ENCODE measurements at places on chromosomes 5 and 9. TPM values are rescaled to one million over a fixed set of nuclear protein-coding genes. Genes with fewer than 3 reads are reported as not detected.
A peak's percentile ranks its signal among the peaks of the same experiment; 100 is the strongest.

- peak; percentile 48 for DNase-seq
Measured at GRCh38 chr5:39526914-39527477, 102.2 kb upstream of the DAB2 start.

- DNase-seq: no peak
Measured at GRCh38 chr5:169941542-169941941, 38.8 kb downstream of the INSYN2B start.

GRCh38 chr9:107375651-107376369 is 92.7 kb downstream of the RAD23B start:
- DNase-seq: no peak

DNA sequence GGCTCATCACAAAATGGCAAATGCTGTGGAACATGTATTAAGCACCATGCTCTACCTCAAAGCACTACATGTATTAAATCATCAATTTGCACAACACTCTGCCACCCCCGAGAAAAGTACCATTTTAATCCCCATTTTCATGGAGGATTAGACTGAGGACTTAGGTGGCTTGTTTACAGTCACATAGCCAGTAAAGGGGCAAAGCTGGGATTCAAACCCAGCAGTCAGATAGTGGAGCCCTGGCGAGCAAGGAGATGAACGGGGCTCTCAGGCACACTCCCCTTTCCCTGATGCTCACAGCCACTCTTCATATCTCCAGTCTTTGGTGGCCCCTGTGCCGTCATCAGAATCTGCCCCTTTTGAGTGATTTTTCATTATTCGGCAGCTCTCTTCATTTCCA is 262.9 kb downstream of the DIRAS2 start:
- DNase-seq: no peak

GRCh38 chr9:85895685-85896084 is 45.3 kb upstream of the NAA35 start:
- no peak for DNase-seq

DNA sequence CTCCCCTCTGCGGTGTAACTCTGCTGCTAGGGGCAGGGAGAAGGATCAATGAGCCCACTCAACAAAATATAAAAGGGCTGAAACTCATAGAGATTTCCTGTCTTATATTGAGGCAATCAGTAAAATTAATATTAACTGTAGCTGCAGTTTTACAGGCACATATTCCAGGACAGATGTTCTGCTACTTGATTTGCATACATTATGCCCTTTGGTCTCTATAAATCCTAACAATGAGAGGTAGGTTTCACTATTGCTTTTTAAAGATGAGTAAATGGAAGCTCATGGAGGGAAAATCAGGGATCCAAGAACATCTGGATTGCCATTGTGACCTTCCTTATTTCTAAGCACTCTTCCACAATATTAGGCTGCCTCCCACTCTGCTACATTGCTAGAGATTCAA is 23.5 kb upstream of the TRIM32 start:
- DNase-seq: no peak

DNA sequence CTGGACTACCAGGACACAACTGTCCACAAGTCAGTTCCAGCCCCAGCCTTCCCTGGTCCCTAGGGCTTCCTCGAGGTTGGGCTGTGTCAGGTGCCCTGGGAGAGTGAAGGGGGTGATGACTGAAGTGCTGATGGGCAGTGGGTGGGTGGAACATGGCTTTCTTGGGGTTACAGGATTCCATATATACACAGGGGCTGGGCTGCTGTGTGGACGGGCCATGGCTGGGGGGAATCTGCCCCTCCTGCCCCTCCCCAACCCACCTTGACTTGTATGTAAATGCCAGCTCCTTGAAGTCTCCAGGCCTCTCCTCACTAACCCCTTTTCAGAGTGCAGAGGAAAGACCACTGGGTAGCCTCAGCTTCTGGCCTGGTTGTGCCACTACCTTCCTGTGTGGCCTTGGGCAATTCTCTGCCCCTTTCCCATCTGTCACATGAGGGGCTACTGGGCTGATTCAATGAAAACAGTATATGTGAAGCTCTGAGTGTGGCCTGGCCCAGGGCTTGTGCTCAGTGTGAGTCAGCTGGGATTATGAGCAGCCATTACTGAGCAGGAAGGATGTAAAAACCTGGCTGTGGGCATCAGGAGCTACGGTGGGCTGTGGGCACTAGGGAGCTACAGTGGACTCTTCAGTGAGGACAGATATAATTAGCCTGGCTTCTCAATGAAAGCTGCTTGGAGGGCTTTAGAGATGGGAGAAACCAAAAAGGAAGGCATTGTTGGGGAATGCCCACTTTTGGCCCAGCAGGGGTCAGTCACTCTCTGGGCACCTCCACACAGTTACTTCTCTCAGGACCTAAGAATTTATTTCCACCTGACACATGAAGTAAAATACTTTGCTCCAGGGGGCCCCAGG is 23.3 kb downstream of the PITX1 start:
- no peak for DNase-seq

DNA sequence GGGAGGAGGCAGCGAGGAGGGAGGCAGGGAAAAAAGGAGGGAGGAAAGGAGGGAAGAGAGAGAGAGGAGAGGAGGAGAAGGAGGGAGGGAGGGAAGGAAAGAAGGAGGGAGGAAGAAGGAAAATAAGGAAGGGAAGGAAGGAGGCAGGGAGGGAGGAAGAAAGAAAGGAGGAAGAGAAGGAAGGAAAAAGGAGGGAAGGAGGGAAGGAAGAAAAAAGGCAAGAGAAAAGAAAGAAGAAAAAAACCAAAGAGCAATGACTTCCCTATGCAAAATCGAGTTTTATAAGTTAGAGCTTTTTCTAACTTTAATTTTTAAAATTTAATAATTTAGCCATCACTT is 413 bp upstream of the GFI1B start:
- DNase-seq: no peak

DNA sequence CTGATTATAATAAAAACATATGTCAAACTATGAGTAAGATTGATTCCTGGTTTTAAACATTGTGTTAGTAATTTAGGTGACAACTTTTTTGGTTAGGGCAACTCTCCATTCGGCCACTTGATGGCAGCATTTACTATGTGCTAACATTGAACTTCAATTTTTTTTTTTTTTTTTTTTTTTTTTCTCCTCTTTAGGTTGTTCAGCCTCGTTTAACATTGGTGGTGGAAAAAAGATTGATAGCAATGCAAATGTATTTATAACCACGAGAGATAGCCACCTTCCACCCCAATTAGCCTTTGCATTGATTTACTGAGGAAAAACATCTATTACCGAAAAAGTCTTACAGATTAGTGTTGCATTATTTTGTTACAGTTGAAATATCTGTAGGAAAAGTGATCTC is 159.1 kb downstream of the CSNK1G3 start:
- peak; percentile 49 for DNase-seq

DNA sequence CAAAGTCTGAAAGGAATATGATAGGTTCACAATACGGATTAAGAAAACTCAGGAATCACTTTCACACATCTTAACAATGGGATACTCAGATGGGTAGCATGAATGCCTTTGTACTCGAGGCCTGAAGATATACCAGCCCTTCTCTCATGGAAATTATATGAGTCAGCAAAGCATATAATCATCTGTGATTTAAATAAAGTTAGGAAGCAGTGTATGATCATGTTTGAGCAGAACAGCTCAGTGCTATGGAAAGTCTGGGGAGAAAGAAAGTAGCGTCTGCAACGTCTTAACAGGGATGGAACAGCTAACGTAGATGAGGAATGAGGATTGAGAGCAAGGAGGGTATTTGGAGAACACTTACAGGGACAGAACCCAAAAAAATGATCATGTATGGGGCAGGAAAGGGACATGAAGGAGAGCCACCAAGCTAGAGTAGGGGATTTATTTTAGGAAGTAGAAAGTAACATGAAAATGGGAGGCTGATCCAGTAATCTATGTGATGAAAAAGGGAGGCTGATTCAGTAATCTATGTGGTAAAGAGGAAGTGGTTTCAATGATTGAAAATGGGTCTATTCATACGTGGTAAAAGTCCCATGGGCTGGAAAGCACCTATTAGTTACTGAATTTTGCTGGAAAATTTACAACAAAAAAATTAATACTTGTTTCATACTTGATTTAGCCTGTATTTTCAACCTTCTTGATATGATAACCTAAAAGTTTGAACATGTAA is 85.9 kb downstream of the GNA14 start:
- no peak for DNase-seq

GRCh38 chr5:77627869-77628674 is 10.4 kb downstream of the OTP start:
- DNase-seq: no peak

- no peak for DNase-seq
Measured at GRCh38 chr5:119895066-119895465, 265.7 kb downstream of the FAM170A start.

GRCh38 chr5:143614831-143615230 is 197.1 kb upstream of the HMHB1 start:
- no peak for DNase-seq

DNA sequence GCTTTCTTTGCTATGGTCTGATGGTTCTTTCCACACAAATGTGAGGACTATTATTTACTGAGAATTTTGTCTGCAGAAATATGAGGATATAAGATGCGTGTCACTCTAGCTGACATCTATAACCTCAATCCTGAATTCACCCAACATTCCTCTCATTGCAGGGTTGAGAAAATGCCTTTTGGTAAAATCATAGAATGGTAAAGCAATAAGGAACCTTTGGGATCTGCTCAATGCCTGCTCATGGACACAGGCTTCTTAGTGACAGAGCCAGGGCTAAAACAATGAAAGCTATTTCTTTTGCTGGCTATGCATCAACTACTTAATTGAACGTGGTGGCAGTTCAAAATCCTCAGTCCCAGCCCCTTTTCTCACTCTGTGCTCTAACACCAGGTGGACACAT is 199.6 kb downstream of the GAS1 start:
- DNase-seq: no peak

DNA sequence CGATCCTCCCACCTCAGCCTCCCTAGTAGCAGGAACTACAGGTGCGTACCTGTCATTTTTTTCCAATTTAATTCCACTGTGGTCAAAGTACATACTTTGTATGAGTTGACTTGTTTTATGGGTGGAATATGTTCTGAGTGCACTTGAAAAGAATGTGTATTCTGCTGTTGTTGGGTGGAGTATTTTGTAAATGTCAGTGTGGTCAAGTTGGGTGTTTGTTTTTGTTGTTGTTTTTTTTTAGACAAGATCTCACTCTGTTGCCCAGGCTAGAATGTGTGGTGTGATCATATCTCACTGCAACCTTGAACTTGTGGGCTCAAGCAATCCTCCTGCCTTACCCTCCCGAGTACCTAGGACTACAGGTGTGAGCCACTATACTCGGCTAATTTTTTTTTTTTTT is 17.9 kb downstream of the SLC25A25 start:
- DNase-seq: no peak

DNA sequence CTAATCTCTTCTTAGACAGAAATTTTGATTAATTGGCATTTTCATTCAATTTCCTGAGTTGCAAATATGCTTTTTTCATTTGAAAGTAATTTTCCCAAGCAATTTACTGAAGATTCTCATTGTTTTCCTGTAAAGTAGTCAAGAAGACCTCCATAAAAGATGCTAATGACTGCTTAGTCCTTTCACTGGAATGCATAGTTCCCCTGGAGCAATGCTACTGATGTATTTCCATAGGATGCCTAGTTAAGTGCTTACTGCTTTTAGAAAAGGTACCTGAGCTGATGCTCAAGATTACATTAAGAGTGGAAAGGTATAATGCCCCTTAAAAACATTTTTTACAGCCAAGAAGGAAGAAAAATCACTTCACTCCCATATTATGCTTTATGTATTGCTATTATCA is 109.2 kb upstream of the EMB start:
- DNase-seq: no peak

DNA sequence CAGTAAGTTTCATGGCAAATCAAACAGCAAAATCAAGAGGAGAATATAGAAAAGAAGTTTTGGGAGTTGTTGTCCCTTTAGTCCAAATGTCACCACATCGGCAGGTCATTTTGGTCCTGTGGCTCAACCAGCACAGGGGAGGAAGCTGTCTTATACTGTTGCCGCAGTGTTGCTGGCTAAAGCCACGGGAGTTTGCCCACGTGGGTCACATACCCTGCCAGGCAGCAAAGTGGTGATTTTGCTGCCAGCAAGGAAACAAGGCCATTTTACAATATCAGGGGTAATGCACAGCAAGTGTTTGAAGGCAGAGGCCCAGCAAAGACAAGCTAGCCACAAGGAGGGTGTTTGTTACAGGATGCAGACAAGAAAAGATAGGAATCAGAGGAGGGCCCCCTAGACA is 14.5 kb downstream of the GABRA6 start:
- no peak for DNase-seq

DNA sequence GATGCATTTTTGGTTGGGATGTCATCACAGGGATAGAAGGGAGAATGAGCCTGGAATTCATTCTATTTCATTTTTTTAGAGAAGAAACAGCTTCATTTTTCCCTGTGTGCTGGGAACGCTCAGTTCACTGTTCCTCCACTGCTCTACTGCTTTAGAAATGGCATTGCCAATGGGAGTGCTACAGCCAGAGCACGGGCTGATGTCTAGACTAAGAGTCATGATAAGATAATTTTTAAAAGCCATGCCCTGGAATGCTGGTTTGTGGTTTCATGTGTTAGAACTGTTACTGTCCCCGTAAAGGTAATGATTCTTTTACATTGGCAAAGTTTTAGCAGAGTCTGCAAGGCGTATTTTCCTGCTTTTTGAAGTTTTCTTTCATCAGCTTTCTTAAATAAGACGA is 119.6 kb downstream of the SEMA6A start:
- peak; percentile 76 for DNase-seq

The WDR36 gene
- 33.7 TPM for total RNA-seq

The FAM221B gene
- not detected for total RNA-seq

The TAF11L13 gene
- total RNA-seq: not detected

The WNT8A gene
- total RNA-seq: not detected

The SELENOP gene
- 5.3 TPM for total RNA-seq

The SPINK6 gene
- total RNA-seq: 0.89 TPM

The CCDC183 gene
- total RNA-seq: 0.55 TPM

The ARHGEF37 gene
- 0.69 TPM for total RNA-seq

The SIT1 gene
- not detected for total RNA-seq

The STKLD1 gene
- total RNA-seq: 0.91 TPM

The SYK gene
- not detected for total RNA-seq

The CCDC187 gene
- total RNA-seq: 0.07 TPM

The SLIT3 gene
- total RNA-seq: 0.12 TPM

Data from A172 (cell line).